ENCODE measurements at places on chromosomes 6 and 20.

DNA sequence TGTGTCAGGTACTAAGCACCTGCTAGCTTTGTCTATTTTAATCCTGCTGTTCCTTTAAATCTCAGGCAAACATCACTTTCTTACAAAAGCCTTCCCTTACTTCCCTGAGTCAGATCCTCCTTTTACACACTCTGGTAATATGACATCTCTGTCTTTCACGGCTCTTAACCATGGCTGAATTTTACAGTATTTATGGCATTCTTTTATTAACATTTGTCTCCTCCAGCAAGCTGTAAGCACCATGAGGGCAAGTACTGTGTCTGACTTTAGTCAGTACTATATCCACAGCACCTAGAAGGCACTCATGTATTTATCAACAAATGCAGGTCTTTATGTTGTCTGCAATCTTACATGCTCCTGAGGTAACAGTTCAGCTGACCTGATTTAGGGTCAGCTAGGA is 33.7 kb upstream of the HBS1L start:
- DNase-seq: no peak
- no peaks in the 10 kb centered on the region for H3K36me3 ChIP-seq
- H3K4me3 ChIP-seq: no peak overlapping the region

- no peaks in the 10 kb centered on the region for H3K36me3 ChIP-seq
- H3K4me1 ChIP-seq: no peaks in the 10 kb centered on the region
- H3K4me3 ChIP-seq: no peak overlapping the region
These were observed 111.2 kb downstream of the KCNQ5 start for GRCh38 chr6:72733045-72733444.

GRCh38 chr6:163548624-163549023 is 134.1 kb downstream of the QKI start:
- peaks cover 6% of the 10 kb centered on the region for H3K4me1 ChIP-seq
- H3K27ac ChIP-seq: no peak overlapping the region
- H3K27me3 ChIP-seq: no peaks in the 10 kb centered on the region
- DNase-seq: no peak
- no peak overlapping the region for H3K4me3 ChIP-seq
- peaks cover 11% of the 10 kb centered on the region for H3K36me3 ChIP-seq

- no peaks in the 10 kb centered on the region for H3K36me3 ChIP-seq
- no peaks in the 10 kb centered on the region for H3K4me1 ChIP-seq
- no peak overlapping the region for H3K27ac ChIP-seq
- H3K27me3 ChIP-seq: no peaks in the 10 kb centered on the region
- no peak for DNase-seq
These were observed 213.9 kb upstream of the SULF2 start for GRCh38 chr20:47999166-47999565.

DNA sequence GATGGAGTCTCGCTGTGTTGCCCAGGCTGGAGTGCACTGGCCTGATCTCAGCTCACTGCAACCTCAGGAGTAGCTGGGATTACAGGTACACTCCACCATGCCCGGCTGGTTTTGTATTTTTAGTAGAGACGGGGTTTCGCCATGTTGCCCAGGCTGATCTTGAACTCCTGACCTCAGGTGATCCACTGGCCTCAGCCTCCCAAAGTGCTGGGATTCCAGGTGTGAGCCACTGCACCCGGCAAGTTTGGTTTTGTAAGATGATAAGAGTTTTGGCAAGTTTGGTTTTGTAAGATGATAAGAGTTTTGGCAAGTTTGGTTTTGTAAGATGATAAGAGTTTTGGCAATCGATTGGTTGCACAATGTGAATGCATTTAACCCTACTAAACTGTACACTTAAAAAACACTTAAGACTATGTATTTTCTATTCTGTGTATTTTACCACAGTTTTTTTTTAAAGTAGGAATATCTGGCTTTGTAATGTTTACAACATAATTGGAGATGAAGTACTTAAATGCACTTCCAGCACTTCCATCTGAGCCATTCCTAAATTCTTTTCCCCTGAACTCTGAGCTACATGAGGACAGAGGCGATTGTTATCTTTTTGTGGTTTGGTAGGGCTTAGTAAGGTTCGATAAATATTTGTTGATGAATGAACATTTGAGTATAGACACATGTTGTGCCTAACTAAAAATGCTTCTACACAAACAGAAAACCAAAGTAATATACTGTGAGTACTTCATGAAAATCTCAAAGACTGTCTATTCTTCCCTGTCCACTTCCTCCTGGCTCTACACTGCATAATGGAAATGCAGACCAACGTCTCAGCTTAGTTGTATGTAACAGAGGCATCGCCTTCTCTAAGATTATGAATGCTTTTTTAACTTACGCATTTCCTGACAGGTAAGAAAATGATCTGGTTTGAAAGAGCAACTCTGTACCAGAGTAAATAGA is 18.8 kb downstream of the SAMHD1 start:
- H3K36me3 ChIP-seq: peaks cover 82% of the 10 kb centered on the region
- no peak overlapping the region for H3K27ac ChIP-seq
- peaks cover 56% of the 10 kb centered on the region for H3K4me1 ChIP-seq
- no peak overlapping the region for H3K4me3 ChIP-seq

DNA sequence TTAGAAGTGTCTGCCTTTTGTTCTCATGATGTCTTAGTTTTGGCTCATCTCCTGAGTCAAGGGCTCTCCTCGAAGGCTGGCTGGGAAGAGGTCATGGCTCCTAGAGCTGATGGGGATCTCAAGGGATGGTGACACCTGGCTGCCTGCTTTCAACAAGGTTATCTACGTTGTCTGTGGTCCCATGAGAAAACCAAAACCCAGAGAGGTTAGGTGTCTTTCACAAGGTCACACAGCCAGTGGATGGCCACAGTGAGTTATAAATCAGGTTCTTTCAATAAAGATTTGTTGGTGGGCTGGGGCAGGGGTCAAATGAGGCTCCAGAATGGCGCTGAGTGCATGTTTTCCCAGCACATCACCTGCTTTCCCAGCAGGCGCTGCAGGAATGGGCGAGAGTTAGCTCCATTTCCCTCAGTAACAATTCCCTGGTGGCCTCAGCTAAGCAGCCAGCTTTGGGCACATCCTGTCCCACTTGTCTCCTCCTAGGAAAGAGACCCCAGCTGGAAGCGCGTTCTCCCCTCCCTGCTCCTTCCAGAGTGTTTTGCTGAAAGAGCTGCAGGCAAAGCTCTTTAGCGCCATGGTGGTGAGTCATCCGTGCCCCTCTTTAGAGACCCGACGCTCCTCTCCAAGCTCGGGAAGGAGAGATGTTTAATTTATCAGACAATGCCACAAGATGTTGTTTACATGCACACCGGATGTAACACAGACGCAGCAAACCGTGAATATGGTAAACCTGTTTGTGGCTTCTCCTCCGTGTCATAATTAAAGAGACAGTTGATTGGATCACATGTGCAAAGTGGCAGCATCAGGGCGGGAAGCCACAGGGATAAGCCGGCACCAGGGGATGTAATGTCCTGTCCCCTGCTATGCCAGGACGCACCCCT is 109.7 kb downstream of the LRFN2 start:
- no peaks in the 10 kb centered on the region for H3K4me1 ChIP-seq
- H3K36me3 ChIP-seq: no peaks in the 10 kb centered on the region
- H3K4me3 ChIP-seq: no peak overlapping the region

Measured in lower lobe of right lung (tissue), 2 donors.